Activated CD4-positive, alpha-beta T cell treated with anti-CD3 and anti-CD28 coated beads, Interleukin-2, amount 50 U/mL, for 16 hours (primary cell): ENCODE measurements at places on chromosomes 11 and 22.

DNA sequence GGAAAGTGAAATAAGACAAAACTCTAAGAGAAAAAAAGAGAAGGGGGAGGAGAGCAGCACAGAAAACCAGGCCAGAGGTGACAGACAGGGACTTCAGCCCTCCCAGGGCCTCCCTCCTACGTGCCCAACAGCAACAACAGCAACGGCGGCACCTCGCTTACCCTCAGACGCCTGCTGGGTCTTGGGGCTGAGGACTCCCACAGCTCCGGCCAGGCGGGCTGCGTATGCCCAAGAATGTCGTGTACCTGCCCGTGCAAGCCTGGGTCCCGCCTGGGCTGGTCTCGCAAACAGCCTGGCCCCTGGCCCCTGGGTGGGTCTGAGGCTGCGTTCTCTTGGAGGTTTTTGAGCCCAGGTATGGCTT, 30.5 kb downstream of the ARAP1 start:
- peak; percentile 17 for DNase-seq

DNA sequence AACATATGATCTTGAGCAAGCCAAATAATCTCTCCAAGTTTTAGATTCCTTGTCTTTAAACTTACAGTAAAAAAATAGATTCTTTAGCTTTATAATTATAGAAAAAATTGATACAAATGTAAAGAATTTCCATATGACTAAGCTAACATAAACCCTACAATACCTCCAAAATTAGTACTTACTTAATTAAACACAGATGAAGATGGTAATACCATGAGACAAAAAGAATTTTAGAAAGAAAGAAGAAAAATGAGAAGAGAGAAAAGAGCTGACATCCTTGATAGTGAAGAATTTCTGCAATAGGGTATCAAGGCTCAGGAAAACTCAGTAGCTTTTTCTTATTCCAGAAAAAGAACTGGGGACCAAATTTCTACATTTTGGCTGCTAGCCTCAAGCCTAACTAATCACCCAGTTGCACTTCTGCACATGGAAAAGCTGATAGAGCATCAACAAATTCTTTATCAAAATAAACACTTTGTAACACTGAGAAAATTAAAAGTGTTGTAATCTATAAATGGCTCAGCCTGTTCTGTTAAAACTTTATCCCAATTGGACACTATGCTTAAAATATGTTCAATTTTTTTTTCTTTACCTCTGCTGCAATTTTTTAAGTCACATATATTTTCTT, 24.7 kb upstream of the SOX6 start:
- no peak for DNase-seq

DNA sequence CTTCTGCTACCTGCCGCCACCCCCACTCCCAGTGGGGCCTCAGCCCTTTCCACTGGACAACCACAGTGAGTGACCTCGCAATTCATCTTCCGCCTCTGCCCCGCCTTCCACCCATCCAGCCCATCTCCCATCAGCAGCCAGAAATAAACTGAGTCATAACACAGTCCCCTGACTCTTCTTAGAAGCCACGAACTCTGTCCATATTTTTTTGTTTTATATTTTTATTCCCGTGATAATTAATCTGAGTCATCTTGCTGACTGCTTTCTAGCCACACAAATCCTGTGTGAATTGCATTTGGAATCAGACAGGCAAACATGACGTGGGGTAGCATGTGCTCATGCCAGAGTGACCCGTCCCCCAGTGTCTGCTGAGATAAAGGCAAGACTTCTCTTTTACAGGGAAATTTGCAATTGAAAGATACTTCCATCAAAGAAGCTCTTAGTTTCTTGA, 7.0 kb downstream of the FADD start:
- DNase-seq: no peak

DNA sequence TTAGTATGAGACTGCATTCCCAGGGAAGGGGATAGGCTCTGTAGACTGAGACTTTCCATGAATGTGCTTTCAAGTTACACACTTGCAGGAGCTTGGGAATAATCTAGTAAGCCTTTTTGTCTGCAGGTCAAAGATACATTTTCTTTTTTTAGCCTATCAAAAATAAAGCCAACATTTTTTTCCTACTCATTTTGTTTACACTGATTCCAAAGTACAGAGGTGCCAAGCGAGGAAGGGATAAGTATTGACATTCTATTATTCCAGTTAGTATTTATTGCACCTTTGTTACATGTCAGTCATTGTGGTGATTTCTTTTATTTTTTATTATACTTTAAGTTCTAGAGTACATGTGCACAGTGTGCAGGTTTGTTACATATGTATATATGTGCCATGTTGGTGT, 413.0 kb upstream of the CHORDC1 start:
- no peak for DNase-seq

GRCh38 chr11:112470355-112470754, 209.7 kb upstream of the PLET1 start:
- no peak for DNase-seq

GRCh38 chr22:23246982-23247766, 66.9 kb downstream of the BCR start:
- DNase-seq: no peak

DNA sequence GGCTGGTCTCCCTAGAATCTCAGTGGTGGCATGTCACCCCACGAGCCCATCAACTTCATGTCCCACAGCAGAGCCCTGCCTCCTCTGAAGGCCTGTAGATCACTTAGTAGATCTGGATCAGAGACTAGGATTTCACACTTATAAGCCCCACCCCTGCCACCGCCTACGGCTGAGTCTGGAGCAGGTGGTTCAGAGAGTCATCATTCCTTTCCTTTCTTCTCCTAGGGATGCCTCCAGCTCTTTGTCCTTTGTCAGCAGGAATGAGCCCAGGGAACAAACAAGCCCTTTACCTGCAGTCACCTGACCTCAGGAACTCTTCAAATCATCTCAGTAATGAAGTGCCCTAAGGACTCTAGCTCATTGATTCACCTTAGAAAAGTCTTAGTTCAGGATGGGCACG, 37.8 kb downstream of the SCGB1A1 start:
- no peak for DNase-seq

- DNase-seq: no peak
Observed at GRCh38 chr11:244376-244775, 7.6 kb downstream of the PSMD13 start.

- no peak for DNase-seq
Observed at GRCh38 chr22:21768435-21768834, 32.8 kb upstream of the YPEL1 start.

- DNase-seq: no peak
Observed at GRCh38 chr11:113129261-113129992, 168.2 kb downstream of the NCAM1 start.

GRCh38 chr22:48015701-48016100, 1253.3 kb downstream of the TBC1D22A start:
- DNase-seq: no peak

GRCh38 chr22:47201186-47201995, 438.9 kb downstream of the TBC1D22A start:
- no peak for DNase-seq

DNA sequence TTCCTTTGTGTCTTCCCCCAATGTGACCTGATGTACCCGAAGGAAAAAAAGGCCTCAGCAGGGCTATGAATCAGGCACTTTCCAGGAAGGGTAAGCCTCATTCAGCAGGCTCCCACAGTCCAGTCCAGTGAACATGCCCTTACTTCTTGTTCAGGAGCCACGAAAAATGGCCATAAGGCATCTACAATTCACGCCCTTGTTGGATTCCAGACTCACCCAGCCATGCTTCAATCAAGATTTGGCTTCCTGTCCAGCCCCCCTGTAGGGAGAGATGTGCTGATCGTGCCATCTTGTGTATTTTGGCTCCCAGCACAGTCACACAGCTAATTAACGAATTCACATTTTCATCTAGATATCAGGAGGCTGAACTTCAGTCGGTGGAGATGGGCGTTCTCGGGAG, 9.9 kb upstream of the KCNJ5 start:
- DNase-seq: no peak

GRCh38 chr11:127451861-127452260, 451.3 kb upstream of the KIRREL3 start:
- no peak for DNase-seq

GRCh38 chr11:565921-566509, 5.2 kb downstream of the RASSF7 start:
- DNase-seq: no peak

GRCh38 chr11:45158210-45158731, 11.8 kb downstream of the PRDM11 start:
- no peak for DNase-seq

- no peak for DNase-seq
Observed at GRCh38 chr22:48825802-48826520, 1001.7 kb downstream of the BRD1 start.

DNA sequence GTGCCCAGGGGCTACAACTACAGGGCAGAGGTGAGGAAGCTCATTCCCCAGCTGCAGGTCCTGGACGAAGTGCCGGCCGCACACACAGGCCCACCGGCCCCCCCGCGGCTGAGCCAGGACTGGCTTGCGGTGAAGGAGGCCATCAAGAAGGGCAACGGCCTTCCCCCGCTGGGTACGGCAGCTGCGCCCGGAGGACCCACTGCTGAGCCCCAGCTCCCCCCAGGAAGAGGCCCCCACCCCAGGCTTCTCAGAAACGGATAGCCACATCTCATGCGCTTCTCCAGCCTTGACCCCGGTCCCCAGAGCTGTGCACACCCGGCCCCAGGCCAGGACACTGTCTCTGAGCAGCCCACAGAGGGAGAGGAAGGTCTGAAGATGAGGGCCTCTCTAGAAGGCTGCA, 9.4 kb downstream of the LMNTD2 start:
- no peak for DNase-seq

DNA sequence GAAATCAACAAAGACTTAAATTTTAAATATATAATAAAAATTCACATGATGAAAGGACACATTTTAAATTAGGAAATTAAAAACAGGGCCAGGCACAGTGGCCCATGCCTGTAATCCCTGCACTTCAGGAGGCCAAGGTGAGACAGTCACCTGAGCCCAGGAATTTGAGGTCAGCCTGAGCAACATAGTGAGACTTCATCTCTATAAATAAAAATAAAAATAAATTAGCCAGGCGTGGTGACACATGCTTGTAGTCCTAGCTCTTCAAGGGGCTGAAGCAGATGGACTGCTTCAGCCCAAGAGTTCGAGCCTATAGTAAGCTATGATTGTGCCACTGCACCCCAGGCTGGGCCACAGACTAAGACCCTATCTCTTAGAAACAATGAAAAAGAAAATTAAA, 29.3 kb downstream of the RRAS2 start:
- DNase-seq: no peak
